ENCODE measurements at places on chromosomes 6 and 20. TPM values are rescaled to one million over a fixed set of nuclear protein-coding genes. Genes with fewer than 3 reads are reported as not detected.

The OPRM1 gene
- 1.2 TPM for total RNA-seq

The MLIP gene
- 11.8 TPM for total RNA-seq

The SLC35F1 gene
- total RNA-seq, result 97.0 TPM

The TSBP1 gene
- total RNA-seq, result not detected

The XKR7 gene
- total RNA-seq, result 9.8 TPM

DNA sequence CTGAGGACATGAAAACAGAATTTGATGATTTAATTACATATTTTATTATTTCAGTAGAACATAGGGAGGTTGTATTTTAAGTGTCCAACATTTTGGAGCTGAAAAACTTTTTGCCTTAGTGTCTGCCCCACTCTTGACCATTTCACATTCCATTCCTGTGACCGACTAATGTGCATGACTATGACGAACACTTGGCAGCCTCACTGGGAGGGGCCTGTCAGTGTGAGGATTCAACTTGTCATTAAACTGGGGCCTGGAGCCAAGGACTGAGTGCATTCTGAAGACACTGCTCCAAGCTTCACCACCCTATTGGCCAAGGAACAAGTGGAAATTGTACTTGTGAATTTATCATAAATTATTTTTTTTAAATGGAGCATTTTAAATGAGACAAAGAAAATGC lies 661.3 kb downstream of the BCKDHB start:
- no peak for DNase-seq

DNA sequence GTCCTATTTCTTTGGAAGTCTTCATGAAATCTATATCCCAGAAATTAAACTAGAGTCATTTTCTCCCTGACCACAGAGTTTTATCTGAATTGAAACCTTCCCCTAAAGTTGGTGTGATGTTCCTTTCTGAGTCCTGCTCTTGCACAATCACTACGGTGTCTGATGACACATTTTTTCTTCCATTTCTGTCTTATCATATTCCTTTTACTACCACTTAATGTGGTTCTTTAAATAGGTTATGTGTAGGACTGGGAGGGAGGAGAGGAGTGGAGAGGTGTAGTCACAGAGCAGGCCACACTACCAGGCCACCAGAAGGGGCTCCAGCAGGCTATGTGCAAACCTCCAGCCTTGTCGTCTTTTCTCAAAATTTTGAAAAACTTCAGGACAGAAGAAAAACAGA lies 39.7 kb upstream of the ATXN1 start:
- no peak for DNase-seq

DNA sequence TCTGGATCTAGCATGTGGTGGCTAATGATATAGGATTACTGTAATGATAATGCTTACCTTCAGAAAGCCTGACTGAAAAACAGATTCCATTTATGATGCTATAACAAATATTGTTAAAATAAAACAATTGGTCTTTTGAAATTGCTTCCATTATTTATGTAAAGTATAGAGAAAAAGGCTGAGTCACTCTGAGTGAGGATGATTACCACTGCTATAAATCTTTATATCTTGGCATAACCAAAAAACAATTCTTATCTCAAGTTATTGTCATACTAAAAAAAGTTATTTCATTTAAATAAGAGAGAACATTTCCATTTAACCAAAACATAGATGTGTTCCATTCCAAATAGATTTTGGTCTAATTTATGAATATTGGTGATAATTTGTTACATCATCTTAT lies 53.0 kb upstream of the DST start:
- no peak for DNase-seq

GRCh38 chr6:38375341-38375740 lies 264.4 kb downstream of the BTBD9 start:
- no peak for DNase-seq

GRCh38 chr6:156919814-156920369 lies 142.7 kb downstream of the ARID1B start:
- DNase-seq, result no peak

DNA sequence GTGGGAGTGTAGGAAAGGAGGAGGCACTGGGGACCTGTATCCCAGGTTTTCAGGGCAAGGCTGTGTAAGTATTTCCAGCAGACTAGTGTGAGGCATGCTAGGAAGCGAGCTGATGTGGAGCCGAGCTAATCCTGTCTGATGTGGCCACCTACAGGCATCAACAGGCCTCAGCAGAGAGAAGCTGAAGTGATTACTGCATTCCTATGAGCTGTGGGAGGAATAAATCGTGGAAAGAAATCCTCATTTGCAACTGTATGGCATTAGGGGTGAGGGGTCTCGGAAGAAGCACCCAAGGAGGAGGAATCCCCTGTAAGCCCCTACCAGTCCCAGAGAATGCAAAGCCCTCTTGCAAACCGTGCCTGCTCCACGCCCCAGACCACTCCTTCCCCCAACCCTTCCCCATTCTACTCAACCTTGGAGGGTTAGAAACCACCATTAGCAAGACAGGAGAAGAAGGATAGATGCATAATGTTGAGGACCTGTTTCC lies 41.6 kb downstream of the C6orf15 start:
- peak; percentile 49 for DNase-seq

DNA sequence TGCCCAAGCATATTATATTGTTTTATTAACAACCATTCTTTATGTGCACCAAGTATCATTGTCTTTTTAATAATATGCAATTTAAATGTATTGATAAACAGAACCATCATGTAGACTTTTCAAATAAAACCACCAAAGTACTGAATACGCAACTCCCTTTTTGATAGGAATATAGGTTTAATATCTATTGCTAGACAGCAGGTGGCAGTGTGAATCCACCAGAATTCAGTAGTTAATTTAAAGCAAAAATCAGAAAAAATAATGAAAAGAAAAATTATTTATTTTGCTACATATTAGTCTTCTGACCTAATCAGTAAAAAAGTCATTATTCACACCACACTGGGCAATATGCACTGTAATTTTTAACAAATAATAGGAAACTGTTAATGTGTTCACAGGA lies 143.7 kb downstream of the KLHL32 start:
- DNase-seq, result no peak

GRCh38 chr20:62220666-62221568 lies 839 bp upstream of the HRH3 start:
- no peak for DNase-seq

GRCh38 chr20:17029698-17030097 lies 197.1 kb upstream of the PCSK2 start:
- no peak for DNase-seq

DNA sequence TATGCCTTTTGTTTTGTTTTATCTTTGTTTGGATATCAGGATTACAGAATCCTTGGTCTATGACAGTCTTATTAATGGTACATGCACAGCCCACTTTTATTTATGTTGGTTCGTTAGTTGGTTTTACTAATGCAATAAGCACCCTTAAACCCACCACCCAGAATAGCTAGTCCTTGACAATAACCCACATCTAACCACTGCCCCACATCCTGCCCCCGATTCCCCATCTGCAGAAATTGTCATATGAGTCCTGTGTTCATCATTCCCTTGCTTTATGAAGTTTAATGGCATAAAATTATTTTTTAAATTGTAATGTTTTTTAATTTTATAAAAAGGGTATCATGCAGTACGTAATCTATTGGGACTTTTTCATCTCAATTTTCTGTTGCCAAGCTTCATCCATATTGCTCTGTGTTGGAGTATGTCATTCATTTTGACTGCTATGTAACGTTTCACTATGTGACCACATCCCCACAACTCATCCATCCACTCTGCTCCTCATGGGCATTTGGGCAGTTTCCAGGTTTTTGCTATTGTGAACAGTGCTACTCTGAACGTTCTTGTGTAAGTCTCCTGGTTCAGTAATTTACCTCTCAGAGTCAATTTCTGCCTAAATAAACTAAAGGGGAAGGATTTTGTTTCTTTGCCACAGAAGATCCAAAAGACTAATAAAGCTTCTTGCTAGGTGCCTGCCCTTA lies 150.4 kb downstream of the MRPL14 start:
- DNase-seq, result no peak

DNA sequence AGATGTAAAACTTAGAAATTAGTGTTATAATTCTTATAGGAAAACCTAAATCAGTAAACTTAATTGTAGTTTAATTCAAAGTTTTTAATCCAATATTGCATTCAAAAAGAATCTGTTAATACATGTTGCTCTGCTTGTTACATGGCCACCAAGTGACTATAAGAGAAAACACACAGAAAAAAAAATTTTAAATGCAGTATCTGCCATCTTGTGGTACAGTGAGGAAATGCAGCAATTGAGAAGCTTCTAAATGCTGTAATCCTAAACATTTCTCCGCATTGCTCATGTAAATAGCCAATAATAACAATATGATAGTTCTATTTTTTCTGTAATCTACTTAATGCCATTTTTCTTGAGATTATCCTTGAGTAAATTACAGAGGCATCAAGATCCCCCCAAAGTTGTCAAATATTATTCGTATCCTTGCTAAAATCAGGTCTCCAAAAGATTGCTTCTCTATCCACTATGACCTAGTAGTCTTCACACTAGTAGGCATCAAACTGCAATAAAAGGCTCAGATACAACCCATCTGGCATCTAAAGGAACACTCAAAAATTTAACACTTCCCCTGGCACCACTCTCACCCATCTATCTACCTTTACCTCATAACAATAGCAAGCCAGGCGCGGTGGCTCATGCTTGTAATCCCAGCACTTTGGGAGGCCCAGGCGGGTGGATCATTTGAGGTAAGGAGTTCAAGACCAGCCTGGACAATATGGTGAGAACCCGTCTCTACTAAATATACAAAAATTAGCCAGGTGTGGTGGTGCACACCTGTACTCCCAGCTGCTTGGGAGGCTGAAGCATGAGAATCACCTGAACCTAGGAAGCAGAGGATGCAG lies 34.6 kb downstream of the HDAC2 start:
- peak; percentile 17 for DNase-seq

- no peak for DNase-seq
Measured at GRCh38 chr6:21188505-21189223, 404.9 kb upstream of the SOX4 start.

- DNase-seq, result no peak
Measured at GRCh38 chr20:4243071-4243470, 227.7 kb upstream of the RNF24 start.

- DNase-seq, result no peak
Measured at GRCh38 chr6:90118581-90118980, 178.1 kb downstream of the BACH2 start.

DNA sequence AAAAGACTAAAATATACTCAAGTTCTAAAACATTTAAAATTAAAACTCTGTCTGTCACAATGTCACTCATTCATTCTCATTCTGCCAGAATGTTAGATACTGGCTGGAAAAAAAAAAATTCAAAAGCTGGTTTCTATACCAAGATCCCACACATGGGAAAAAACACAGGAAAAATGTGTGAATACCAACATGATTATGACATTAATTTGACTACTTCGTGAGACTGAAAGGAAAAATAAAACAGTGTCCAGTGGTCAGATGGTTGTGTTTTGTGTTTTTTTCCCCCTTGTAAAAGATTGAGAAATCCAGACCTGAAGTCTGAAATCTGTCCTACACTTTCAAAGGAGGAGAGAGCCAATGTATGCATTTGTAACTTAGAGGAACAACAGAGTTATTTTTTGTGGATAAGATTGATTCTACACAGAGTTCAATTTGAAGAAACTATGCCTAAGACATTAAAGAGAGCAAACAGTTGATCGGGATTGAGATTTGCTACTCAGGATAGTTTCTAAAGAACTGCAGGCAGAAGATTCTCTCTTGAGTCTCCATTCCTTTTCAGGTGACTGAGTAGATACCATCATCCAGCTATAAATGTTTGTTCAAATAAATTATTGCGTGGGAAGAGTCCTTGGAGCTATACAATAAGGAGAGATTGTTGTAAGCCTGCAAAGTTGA lies 39.2 kb upstream of the TXLNB start:
- DNase-seq, result no peak

All from frontal cortex (tissue), 4 donors.